ENCODE measurements at places on chromosomes 12 and 14.
A peak's percentile ranks its signal among the peaks of the same experiment; 100 is the strongest.

DNA sequence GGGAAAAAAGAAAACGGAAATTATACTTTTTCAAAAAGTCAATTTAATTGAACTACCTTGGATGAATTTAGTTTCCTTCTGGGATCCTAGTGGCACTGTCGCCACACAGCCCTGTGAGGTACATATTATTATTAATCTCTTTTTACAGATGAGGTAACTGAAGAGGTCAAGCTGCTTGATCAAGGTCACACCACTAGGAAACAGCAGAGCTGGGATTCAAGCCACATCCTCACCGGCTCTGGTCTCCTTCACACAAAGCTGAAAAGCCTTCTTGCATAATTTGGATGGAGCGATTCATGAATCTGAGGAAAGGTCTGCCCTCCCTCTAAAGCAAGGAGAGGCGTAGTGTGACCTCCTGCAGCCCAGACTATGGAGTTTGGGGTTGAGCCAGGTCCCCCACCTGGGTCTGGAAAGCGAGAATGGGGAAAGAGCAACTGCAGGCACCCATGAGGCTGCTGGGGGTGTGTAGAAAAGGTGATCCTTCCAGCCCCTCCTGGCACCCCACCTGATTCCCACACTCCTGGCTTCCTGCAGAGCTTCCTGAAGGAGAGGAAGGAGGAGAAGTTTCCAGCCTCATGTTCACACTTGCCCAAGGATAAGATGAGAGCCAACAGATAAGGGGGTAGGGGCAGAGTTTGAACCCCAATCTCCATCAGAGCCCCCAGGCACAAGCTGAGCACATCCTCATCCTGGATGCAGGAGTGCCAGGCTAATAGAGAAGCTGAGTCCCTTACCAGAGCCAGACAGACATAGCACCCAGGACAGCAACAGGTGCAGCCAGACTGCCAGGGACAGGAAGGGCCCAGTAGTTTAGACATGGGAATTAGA is 3.9 kb upstream of the KRT79 start:
- no peak for DNase-seq

DNA sequence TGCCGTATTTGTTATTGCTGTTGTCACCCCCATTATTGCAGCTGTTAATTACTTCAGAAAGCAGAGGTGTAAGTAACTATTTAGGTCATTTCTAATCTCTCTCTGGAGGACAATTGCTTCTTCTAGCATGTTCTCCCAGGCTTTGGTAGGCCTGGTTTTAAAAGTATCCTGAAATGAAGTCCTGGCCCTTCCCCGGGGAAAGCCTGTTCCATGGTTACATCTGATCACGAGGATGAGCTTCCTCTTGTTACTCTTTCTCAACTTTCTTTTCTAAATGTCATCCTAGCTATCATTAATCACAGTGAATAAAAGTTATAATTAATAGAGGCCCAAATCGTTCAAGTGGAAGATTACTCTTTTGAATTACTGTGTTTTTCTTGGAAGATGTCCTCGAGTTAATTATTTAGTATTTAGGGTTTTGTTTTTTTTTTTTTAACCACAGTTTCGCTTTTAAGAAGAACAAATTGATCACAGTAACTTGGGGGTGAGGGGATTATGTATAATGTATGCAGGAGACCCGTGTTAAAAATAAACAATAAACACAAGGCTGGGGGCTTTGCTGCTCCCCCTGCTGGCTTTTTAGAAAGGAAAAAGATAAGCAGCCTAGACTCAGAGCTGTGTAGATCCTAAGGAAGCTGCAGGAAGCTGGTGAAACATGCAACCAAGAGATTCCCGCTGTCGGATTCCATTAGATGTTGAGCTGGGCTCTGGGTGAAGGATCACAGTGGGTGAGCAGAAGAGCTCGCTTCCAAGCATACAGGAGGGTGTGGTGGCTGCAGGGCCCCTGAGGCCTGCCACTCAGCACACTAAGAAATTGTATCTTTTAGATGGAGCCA is 420.1 kb downstream of the FUT8 start:
- no peak for DNase-seq

DNA sequence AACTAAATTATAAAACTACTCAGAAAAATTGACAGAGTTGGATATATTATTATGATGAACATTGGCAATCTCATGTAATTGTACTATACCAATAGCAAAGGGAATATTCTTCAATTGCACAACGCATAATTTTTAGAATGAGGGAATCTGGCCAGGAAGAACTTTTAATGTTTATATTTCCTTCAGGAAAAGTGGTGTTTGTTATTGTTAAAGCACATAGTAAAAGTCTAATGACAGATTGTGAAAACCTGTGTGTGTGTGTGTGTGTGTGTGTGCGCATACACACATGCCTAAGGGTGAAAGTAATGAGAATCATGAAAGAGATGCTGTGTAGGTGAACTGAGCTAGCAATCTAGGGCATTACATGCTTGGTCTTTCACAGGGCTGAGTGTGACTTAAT is 877.7 kb downstream of the SLC6A15 start:
- no peak for DNase-seq

DNA sequence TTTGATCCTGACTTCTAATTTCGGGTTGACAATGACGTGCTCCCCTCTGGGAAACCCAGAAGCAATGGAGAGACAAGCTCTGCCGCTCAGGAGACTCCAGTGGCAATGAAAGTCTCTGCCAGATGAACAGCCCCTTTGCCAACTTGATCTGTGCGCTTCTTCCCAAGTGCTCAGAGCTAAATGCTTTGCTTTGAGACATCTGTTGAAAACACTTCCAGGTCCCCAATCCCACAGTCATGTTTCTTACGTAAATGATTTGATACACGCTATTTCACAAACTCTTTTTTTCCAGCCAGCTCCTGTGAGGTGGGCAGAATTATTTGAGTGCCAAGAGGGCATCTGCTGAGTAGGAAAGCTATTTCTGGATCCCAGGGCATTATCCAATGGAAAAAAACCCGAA is 147.6 kb downstream of the RIMBP2 start:
- no peak for DNase-seq

- DNase-seq, result no peak
These were observed 63.2 kb downstream of the ATP2B1 start for GRCh38 chr12:89645434-89645833.

DNA sequence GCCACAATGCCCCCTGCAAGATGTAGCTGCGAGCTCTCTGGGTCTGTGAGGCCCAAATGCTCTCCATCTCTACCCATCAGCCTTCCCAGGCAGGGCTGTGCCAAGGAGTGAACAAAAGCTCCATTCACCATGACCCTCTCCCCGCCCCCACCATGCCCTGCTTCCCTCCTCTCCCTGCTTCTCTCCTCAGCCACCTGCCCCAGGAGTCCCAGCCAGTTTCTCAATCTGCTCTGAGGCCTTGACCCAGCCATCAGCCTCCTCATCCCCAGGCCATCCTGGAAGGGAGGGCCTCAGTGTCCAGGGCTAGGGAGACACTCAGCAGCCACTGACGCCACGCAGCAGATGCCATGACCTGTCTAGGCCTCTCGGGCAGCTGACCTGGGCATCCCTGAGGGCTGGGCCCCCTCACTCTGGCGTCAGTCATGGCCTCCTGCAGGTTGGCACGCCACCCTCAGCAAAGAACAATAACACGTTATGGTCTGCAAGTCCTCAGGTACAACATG is 8.5 kb upstream of the KRT5 start:
- peak; percentile 85 for DNase-seq

DNA sequence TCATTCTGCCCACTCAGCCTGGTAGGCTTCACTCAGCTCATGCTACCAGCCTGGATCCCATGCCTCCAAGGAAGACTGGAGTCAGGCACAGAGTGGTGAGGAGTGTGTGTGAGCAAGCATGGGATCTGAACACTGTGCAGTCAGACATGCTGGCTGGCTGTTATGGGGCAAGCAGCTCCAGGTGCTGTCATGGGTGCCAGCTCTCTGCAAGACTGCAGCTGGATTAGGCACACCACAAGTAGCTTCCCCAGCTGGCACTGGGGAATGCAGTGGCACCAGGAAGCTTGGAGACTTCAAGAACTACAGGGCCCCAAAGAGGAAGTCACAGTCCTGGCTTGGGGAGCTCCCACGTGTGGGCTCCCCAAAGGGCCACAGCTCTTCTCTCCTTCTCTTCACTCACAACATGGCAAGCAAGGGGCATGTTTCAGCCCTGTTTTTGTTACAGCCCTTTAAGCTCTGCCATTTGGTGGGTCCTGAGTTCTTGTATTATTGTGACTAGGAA is 202.5 kb downstream of the VRK1 start:
- DNase-seq, result no peak

DNA sequence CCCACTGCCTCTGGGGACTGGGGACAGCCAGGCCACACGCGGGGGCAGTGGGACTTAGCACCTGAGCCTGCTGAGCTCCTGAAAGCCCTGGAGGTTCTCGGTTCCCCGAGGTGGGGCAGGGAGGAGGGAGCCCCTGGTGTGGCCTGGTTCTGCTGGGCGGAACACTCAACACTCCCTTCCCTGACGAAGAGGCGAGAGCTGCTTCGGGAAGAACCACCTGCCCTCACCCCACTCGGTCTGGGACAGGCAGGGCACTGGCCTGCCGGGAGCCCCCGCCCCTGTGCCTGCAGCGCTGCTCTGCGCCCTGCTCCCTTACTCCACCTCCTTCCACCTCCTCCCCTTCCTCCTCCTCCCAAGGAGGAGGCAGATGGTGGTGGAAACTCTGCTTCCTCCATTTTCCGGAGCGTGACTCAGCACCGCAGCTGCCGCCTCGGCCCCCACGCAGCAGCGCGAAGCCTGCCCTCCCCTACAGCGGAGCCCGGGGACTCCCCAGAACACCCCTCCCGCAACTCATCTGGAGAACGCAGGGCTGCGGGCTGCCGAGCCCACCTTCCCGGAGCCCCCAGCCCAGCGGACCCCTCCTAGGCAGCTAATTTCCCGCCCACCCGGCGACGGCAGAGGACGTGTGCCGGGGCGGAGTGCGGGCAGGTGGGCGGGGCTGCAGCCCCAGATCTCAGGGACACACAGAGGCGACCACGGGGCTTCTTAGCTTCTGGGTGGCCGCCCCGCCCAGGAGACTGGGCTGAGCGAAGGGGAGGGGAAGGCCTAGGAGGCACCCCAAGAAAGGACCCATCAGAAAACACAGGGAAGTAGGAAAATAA is 11.7 kb upstream of the INF2 start:
- DNase-seq, result peak; percentile 74

DNA sequence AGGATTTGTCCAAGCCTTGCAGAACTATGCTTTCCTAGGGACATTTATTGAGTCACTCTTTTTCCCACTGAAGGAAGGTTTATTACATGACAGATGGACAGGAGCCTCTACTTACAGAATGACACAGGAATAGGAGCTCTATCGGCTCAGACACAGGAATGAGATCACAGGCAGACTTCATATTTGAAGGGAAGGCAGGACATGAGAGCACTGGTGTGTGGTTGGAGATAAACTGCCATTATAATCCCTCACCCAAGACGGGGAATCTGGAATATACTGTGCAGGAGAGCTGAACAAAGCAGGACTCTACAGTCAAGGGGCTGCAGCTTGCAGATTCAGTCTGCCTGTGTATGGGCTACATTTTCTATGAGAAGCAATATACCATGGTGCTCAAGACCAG is 26.8 kb upstream of the IL22 start:
- no peak for DNase-seq

DNA sequence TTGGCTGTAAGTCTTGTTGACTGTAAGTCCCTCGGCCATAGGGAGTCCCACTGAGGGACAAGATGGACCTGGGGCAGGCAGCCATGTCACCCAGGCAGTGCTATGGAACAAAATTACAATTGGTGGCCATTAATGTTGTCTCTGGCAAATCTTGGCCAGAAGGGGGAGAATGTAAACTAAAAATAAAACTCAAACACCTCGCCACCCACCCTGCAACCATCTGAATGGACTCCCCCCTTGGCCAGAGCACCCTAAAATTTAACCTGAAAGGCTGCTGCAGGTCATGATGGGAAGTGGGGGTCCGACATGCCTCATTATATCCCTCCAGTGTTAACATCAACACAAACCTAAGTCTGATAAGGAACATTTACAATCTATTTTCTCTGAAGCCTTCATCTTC is 8.2 kb downstream of the SLC22A17 start:
- no peak for DNase-seq

GRCh38 chr12:43285159-43285598 is 266.8 kb downstream of the ADAMTS20 start:
- DNase-seq, result no peak

GRCh38 chr12:55746174-55746912 is 3.4 kb downstream of the GDF11 start:
- no peak for DNase-seq

DNA sequence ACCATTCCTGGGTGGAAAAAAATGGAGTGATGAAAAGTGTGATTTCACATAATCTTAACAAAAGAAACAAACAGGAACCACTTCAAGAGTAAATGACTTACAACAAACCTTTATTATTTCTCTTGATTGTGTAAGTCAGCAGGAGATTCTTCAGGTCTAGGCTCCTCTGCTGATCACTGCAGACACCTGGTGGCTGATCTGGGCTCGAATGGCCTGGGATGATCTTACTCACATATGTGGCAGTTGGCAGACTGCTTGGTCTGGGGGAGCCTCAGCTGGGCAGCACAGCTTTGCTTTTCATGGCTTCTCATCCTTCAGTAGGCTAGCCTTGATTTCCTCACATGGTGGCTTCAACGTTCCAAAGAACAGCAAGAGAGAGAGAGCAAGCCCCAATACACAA is 215.4 kb upstream of the PRICKLE1 start:
- DNase-seq, result no peak

- peak; percentile 38 for DNase-seq
These were observed 17.5 kb downstream of the NIN start for GRCh38 chr14:50813544-50813863.

DNA sequence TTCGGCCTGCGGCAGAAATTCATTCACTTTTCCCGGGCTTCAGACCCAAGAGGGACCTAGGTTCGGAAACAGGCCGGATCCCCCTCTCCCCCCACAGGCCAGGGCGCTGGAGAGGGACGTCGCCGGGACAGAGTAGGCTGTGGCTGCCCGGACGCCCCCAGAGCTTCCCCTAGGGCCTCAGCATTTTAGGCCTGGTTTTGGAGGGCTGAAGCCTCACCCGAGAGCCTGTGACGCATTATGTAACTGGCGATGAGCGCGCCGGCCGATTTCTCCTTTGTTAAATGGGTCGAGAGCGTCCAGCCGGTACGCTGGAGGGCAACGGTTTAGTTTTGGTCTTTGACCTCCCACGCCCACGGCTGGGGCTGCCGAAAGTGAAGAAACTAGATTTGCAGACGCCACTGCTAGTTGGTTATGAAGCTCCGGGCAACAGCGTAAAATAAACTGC is 657 bp downstream of the PEBP1 start:
- peak; percentile 28 for DNase-seq

GRCh38 chr14:22539831-22540230 is 49.2 kb downstream of the DAD1 start:
- no peak for DNase-seq

DNA sequence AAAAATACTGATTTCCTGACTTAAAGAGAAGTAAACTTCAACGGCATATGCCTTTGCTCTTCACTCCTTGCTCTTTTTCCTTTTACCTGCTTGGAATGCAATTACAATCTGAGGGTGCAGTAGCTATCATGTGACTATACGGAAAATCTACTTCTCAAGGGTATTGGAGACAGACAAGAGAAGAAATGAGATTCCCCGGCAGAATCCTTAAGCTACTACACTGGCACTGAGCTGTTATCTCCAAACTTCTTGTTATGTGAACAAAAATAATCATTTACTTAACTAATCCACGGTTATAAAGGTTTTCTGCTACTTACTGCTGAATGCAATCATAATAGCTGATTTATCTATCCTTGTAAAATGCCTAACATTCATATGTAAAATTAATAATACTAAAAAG is 118.0 kb upstream of the IFNG-AS1 start:
- no peak for DNase-seq
